ENCODE measurements at places on chromosomes 2 and 18.

DNA sequence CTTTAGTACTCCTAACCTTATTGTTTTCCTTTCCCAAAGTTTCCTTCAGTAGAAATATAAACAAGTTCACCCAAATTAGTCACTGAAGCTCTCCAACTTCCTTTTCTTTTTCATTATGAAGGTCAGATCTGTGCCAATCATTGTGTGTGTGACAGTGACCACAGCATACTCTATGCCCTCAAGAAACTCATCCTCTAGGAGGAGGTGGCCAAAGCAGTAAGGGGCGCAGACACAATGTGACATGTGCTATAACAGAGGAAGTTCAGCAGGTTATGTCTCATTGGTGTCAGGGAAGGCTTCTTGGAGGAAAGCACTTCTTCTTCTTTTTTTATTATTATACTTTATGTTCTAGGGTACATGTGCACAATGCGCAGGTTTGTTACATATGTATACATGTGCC lies 60.0 kb upstream of the PSME4 start:
- no peak for DNase-seq

GRCh38 chr2:141437521-141437920 lies 693.3 kb downstream of the LRP1B start:
- DNase-seq, result no peak

DNA sequence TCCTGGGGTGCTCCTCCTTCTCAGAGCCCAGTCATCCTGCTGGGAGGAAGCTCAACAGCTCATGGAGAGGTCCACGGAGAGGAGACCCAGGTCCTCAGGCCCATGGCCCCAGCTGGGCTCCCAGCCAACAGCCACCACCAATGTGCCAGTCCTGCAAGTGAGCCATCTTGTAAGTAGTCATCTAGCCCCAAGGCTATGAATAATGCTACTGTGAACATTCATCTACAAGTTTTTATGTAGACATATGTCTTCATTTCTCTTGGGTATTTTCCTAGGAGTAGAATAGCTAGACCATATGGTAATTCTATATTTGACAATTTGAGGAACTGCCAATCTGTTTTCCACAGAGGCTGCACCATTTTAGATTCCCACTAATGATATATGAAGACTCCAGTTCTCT lies 166.1 kb downstream of the MTCL1 start:
- DNase-seq, result no peak

- no peak for DNase-seq
Measured at GRCh38 chr18:7585276-7585670, 18.2 kb downstream of the PTPRM start.

DNA sequence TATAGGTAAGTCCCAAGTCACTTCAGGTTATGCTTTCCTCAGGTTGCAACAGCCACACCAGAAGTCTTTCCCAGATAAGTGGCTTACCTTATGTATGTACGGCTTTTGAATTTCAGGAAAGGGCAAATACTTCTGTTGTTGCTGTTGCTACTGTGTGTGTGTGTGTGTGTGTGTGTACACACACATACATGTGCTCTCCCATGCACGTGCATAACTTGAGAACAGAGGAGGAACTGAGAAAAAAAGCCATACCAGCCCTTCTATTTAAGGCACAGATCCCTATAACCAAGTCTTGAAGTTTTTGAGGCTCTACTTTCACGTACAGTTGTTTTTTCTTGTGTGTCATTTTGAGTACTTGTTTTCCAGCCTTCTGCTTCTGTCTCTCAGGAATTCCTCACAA lies 62.4 kb downstream of the WDPCP start:
- DNase-seq, result no peak

- no peak for DNase-seq
Measured at GRCh38 chr2:219718066-219718465, 90.6 kb downstream of the SLC4A3 start.

DNA sequence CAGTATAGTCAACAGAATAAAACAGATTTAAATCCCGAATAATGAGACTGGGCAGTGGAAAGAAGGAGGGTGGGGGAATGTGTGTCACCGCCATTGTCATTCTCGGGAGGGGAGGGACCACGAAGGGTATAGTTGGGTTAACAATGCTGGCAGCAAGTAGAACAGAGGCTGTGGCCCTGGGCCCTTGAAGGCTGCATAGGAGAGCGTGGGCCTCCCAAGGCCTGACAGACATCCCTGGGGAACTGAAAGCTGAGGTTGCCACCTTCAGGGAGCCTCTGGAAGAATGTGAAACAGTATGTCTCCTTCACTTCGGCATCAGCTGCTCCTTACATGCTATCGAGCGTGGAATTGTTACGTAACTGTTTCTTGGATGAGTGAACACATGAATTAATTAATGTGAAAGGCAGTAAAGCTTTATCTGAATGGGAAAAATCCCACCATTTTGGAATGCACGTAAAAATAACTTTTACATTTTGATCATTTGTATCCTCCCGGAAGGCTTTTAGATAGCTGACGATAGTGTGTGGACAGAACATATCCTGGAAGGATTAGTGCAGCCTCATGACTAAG lies 92.8 kb upstream of the TTC39C start:
- no peak for DNase-seq

- DNase-seq, result no peak
Measured at GRCh38 chr2:205461678-205462665, 220.3 kb upstream of the NRP2 start.

DNA sequence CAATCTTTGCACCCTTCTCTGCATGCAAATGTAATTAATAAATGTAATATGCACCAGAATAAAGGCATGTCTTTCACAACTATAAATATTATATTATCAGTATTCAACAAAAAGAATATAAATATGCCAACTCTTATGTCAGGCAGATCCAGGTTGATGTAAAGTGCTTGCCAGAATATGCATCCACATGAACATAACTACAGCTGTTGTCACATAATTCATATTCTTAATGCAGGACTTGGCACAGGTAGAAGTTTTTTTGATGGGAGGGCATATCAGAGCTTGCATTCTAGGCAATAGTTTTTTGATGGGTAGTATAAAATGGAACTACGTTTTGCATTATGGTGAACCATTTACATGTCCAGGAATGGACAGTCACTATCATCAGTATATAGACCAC lies 544.3 kb downstream of the ZNF804A start:
- no peak for DNase-seq

GRCh38 chr2:219521066-219521880 lies 7.0 kb downstream of the ASIC4 start:
- DNase-seq, result peak; percentile 85

- DNase-seq, result no peak
Measured at GRCh38 chr2:174325373-174326160, 9.2 kb upstream of the SP9 start.

- no peak for DNase-seq
Measured at GRCh38 chr2:20501974-20502373, 55.1 kb downstream of the RHOB start.

DNA sequence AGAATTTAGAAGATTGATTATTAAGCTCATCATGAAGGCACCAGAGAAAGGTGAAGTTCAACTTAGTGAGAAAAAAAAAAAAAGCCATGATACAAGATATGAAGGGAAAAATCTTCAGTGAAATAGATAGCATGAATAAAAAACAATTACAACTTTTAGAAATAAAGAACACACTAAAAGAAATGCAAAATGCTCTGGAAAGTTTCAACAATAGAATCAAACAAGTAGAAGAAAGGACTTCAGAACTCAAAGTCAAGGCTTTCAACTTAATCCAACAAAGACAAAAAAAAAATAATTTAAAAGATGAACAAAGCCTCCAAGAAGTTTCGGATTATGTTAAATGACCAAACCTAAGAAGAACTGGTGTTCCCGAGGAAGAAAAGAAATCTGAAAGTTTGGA lies 105.5 kb downstream of the GRB14 start:
- DNase-seq, result no peak

GRCh38 chr2:125095826-125096225 lies 1070.7 kb downstream of the CNTNAP5 start:
- DNase-seq, result no peak

- DNase-seq, result no peak
Measured at GRCh38 chr2:101734505-101735165, 37.1 kb downstream of the MAP4K4 start.

GRCh38 chr2:208315081-208315788 lies 49.2 kb downstream of the PIKFYVE start:
- DNase-seq, result no peak

DNA sequence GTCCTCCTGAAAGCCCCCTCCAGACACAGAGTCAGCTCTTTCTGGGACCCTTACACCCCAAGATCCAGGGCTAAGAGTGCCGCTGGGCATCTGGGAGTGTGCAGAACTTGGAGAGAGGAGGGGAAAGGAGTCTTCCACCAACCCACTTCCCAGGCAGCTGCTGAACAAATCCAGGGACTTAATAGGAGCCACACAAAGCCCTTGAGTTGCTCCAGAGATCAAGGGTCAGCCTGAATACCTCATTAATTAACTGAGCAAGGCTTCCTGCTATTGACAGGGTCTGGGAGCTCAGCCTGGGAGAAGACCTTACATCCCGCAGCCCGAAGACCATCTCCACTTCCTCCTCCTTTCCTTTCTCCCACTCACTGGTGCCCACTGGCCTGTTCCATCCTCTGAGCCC lies 108.3 kb downstream of the CELF4 start:
- no peak for DNase-seq

DNA sequence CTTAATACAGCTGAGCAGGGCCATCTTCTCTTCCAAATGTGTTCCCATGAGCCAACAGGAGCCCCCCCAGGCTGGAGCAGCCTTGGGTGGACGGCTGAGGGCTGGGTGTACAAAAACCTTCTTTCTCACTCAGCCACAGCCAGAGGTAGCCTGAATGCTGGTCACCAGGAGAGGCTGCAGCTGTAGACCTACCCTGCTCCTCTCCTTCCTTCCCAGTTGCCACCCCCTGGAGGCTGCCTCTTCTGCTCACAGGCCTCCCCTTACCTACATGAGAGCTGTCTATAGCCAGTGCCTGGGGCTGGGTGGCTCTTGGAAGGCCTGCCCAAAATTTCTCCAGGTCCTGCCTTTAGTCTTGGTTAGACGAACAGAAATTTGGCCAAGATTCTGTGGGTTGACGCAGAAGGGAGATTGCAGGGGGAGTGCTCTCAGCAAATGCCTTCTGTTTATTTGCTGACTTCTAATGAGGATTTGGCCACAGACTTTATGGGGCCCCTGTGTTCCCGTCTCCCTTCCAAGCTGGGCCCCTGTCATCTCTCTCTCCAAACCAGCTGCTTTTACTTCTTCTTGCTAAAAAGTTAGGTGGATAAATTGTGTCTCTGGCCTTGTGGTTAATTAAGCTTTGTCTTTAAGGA lies 18.3 kb downstream of the CELF4 start:
- no peak for DNase-seq

DNA sequence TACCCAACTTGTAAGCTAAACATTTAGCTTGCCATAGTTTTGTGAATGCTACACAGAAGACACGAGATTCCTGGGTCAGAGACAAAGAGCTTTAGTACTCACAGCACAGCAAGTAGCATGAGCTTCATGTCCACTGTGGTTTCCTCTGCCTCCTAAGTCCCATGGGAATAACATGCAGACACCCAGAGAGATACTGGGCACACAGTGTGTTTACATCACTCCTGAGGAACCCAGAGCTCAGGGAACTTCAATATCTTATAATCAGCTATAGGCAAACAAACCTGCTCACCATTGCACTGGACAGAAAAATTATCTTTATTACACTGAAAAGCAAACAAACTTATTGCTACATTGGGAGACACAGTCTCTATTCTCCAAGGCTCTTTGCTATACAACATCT lies 14.5 kb upstream of the NCK2 start:
- no peak for DNase-seq

- DNase-seq, result no peak
Measured at GRCh38 chr2:221104361-221104811, 467.7 kb downstream of the EPHA4 start.

DNA sequence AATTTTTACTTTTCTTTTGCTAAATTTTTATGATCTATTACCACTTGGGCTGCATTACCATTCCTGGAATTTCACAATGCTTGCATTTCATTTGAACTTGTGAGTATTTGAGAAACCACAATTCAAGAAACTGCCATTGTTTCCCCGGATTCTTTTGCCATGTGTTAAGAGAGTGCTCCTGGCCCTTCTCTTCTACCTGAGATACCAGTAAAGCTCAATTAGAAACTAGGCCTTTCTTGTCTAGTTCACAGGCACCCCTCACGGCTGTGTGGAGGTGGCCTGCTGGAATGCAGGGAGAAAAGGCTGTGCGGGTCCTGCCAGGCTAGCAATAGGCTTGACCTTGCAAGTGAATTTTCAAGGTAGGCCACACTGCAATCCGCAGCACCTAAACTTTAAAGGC lies 40.8 kb downstream of the ZEB2 start:
- peak; percentile 53 for DNase-seq

GRCh38 chr2:185919155-185919554 lies 180.6 kb downstream of the FSIP2 start:
- no peak for DNase-seq

GRCh38 chr2:24792542-24792873 lies 683 bp downstream of the PTRHD1 start:
- DNase-seq, result no peak

DNA sequence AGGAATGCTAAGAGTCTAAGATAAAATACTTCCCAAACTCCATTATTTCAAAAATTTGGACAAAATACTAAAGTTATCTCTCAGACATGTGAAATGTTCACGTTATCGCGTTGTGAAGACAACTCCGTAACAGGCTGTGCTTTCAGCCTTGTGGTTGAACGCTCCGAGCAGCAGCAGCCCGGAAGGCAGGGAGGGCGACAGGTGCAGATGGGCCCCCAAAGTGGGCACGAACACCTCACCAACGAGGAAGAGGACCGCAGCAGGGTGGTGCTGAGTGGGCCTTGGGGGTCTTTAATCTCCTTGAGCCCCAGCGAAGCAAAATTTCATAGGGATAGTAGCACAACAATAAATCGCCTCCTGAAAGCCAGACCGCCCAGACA lies 1.0 kb upstream of the FAM110C start:
- no peak for DNase-seq

DNA sequence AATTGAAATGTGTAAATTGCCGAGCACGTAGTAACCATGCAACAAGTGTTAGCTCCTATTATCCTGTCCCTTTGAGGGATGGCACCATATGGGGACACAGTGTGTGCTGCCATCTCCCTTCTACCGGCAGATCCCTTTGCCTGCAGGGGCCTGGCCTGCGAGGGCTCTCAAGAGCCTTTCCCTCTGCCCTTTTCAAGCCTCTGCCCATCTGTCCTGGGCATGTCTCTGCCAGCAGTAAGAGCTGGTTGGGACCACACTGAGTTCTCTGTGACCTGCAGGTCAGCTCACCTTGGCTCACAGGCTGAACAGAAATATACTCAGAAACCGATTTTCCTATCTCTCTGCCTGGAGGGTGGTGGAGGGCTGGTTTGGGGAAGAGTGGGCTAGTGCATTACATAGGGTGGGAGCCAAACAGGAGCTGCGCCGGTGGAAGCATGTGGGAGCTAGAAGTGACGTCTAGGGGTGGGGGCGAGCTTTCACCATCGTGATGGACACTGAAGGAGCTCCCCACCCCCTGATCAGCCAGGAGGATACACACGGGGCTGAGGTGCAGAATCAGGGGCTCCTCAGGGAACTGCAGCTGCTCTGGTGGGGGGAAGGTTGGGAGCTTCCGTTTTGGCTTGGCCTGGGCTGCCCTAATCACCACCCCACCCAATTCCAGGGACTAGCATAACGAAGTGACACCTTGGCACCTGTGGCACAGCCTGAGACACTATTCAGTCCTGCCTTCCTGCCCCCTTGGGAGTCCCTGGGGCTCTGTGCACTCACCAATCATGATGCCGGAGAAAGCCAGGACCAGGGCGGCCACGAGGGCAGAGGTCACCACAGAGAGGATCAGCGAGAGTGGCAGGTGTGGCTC lies 109.7 kb downstream of the CLIP4 start:
- DNase-seq, result no peak
